ENCODE measurements at places on chromosomes 12 and 14.

DNA sequence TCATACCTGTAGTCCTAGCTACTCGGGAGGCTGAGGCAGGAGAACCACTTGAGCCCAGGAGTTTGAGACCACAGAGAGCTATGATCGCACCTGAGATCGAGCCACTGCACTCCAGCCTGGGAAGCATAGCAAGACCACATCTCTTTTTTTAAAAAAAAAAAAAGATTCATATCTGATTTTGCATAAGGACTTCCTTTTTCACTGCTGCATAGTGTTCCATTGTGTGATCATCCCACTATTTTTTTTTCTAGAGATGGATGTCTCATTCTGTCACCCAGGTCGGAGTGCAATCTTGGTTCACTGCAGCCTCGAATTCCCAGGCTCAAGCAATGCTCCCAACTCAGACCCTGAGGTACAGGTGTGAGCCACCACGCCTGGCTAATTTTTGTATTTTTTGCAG is 50.4 kb downstream of the PHETA1 start:
- DNase-seq: no peak

GRCh38 chr14:77000340-77001270 is 27.9 kb downstream of the IRF2BPL start:
- no peak for DNase-seq

DNA sequence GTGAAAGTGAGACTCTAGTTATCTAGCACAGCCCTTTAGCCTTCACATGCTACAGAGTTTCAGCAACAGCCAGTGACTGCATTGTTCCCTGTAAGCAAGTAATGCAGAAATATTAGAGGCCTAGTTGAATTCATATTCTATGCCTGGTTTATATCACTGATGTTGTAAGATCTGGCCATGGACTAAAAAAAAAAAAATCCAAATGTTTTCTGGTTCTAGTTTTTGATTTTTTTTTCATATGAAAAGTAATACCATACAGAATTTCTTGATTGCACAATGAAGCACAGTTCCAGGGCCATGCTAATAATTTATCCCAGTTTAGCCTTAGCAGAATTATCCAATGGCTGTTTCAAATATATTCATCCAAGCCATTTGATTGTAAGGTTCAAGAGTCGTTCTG is 341.5 kb upstream of the DDHD1 start:
- no peak for DNase-seq

DNA sequence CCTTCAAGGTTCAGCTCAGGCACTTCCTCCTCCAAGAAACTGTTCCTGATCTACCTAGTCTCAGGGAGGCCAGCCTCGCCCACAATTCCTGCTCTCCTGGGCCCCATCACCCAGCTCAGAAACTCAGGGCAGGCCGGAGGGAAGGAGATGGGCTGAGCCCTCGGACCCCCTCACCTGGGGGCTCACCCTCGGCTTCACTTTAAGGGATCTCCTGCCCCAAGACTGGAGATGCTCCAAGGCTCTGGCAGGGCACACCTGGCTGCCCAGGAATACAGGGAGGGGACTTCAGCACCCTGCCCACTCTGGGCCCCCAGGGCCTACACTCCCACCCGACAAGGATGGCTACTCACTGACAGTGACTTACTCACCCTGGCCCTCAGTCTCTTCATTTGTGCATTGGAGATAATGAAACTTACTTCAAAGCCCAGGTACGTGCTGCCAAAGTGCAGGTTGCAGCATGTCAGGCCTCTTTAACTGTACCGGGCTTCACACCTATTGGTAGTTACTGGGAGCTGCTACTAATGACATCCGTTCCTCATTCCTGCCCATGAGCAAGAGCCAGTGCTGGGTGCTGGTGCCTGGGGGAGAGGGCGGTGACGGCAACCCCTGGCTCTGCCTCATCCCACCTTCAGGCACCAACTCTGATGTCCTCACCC is 21.0 kb upstream of the PPP1R13B start:
- DNase-seq: no peak

- DNase-seq: no peak
These were observed 122.5 kb downstream of the WIF1 start for GRCh38 chr12:64998371-64999147.

Measured in GM19239 (cell line).